ENCODE measurements at places on chromosomes 7 and 10. TPM values are rescaled to one million over a fixed set of nuclear protein-coding genes. Genes with fewer than 3 reads are reported as not detected.

GRCh38 chr7:4268040-4268965 lies 413.8 kb upstream of the FOXK1 start:
- H3K4me1 ChIP-seq, result no peaks in the 10 kb centered on the region
- H3K27ac ChIP-seq, result no peak overlapping the region
- H3K36me3 ChIP-seq, result no peaks in the 10 kb centered on the region

Gene CALHM3
- 0.67 TPM for total RNA-seq

GRCh38 chr10:69996611-69997010 lies 56.0 kb upstream of the MACROH2A2 start:
- no peaks in the 10 kb centered on the region for H3K36me3 ChIP-seq
- H3K27ac ChIP-seq, result no peak overlapping the region
- H3K4me1 ChIP-seq, result no peaks in the 10 kb centered on the region
- peaks cover 18% of the 10 kb centered on the region for H3K27me3 ChIP-seq
- no peak for DNase-seq

Gene GIMAP4
- 288 TPM for total RNA-seq

All from activated naive CD8-positive, alpha-beta T cell treated with anti-CD3 and anti-CD28 coated beads, Interleukin-2, amount 10 ng/mL, durations not matched to agents 7 days and 5 days (primary cell).